ENCODE measurements at places on chromosomes 5 and 9. TPM values are rescaled to one million over a fixed set of nuclear protein-coding genes. Genes with fewer than 3 reads are reported as not detected.

Gene ZNF462
- 8.6 TPM for total RNA-seq

Gene CEL
- under 0.01 TPM for total RNA-seq

Gene TICAM2
- 3.1 TPM for total RNA-seq

Gene S100Z
- not detected for total RNA-seq

Gene C9orf43
- 0.58 TPM for total RNA-seq

Gene WNT8A
- not detected for total RNA-seq

Gene LPAR1
- total RNA-seq: 50.7 TPM

Gene PHF2
- 10.0 TPM for total RNA-seq

Gene IL7R
- total RNA-seq: 13.2 TPM

Gene IFNA17
- total RNA-seq: not detected

Gene IFNK
- total RNA-seq: not detected

All from regular cardiac myocyte (primary cell).